ENCODE measurements at places on chromosomes 3 and 15. TPM values are rescaled to one million over a fixed set of nuclear protein-coding genes. Genes with fewer than 3 reads are reported as not detected.

DNA sequence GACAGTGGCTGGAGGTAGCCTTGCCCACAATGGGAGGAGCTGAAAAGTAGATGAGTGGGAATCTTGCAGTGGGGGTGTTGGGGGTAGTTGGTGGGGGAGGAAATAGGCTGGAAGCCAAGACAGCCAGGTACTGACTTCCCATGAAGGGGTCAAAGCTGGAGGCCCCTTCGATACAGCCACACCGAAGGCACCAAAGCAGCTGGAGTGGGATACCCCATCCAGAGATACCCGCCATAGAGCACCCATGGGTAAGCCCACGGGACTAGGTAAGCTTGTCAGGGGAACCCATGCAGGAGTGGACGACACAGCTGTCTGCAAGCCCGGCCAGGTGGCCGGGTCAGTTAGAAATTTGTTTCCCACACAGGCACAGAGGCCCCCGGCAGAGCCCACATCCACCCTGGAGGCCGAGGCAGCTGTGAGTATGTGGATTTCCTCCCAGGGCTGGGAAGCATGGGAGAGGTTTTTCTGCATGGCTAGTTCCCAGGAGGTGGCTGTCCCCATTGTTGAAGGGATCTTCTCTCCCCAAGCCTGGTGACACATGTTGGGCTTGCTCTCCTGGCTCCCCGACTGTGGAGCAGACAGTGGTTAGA, 28.6 kb downstream of the PRR23E start:
- no peak for DNase-seq

GRCh38 chr15:89630974-89631901, 24.0 kb downstream of the KIF7 start:
- no peak for DNase-seq

GRCh38 chr3:78906245-78906644, 861.6 kb downstream of the ROBO1 start:
- no peak for DNase-seq

DNA sequence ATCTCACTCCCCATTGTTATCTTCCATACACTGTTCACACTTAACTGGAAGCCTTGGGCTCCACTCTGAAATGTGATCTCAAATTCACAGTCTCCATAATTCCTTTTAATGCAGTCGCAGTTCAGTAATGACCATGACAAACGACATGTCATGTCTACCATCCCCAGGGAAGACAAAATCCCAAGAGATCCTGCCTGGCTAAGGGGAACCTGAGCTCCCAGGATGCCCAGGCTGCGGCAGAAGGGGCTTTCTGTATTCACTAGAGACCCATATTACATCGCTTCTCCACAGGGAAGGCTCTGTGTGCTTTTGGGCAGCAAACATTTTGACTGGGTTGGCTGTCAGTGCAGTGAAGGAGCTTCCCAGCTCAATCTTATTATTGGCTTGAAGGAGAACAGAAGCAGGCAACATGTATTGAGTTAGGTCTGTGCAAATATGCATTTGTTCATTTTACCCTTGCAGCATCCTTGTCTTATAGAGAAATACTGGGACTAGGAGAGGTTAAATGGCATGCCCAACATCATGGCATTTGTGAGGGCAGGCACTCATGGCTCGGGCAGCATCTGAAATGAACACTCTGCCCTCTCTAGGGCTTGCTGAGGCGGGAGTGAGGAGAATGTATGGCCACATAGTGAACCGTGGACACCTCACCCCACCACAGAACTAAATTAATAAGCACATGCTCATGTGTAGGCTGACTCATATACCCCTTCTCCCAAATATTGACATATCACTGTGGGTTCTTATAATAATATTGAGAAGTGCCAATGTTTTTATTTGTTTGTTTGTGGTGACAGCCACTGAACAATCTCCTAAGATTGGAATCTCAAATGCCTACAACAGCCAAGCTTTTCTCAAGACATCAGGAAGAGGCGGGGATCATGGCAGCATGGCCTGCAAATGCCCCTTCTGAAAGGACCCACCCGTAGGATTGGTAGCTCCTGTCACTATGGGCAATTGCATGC, 141.6 kb upstream of the FOXB1 start:
- DNase-seq = no peak

DNA sequence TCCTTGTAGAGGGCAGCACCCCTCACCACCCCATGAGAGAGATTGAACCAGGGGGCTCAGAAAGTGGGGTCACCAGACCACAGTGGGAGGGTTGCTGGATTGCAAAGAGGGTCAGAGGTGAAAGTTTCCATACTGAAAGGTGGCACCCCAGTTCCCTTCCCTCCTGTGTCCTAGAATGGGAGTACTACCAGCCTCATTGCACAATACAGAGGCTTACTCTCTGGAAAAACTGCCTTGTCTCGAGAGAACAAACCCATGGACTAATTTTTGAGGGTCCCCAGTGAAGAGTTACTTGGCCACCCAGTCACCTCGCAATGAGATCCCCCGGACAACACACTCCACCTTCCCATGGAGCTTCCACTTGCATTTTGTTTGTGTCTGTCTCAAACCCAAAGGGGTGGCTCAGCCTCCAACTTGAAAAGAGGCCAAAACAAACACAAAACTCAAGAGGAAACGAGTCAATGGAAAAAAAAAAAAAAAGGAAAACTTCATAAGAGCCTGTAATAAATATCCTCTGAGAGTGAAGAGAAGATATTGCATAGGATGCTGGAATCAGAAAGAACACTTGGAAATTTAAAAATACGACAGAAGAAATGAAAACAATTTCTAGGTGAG, 18.6 kb downstream of the MESP2 start:
- DNase-seq = no peak

DNA sequence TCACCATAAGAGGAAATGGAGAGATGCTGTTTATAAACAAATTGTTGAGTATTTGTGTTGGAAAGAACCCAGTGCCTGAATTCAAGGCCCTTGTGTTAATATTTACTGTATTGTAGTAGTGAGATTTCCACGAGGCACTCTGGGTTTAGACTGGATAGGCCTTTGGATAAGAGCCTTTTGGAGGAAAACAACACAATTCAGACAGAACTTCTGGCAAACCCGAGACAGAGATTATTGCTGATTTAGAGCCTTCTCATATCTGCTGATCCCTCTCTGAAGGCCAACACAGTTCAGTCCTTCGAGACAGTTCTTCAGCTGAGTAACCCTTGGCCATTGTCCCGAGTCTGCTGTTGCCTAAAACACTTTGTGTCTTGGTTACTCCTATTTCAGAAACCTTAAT, 55.7 kb downstream of the LMCD1 start:
- no peak for DNase-seq

GRCh38 chr15:80744826-80745225, 34.3 kb upstream of the CEMIP start:
- DNase-seq = no peak

- no peak for DNase-seq
These were observed 153.6 kb downstream of the TNIK start for GRCh38 chr3:171306631-171307030.

DNA sequence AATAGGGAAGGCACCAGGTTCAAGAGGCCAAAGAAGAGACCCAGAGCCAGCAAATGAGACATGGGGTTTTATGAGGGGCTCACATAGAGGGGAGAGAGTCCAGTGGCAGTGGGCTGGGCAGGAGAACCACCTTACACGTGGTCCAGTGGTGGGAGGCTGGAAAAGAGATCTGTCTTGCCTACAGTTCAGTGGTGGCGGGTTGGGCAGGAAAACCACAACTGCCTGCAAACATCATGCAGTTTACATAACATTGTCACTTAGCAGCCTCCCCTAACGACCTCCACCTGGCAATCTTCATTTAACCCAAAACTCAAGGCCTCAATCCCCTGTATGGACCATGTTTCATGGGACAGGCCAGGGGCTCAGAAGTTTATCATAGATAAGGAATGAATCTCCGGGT, 29.1 kb downstream of the CRYGS start:
- peak; percentile 75 for DNase-seq

DNA sequence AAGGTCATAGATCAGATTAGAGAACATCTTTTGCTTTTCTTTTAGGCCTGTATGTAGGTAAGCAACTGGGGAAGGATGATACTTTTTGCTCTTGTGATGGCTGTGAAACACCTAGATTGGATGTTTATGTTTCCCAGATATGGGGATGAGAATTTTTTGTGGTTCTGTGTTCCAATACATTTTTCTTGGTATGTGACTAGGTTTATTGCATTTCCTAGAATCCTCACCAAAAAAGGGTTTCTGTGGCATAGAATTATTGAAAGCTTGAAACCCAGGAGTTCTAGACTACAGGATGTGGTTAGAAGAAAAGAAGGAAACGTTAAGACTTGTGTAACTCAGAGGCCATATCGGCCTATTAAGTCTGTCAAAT, 25.8 kb downstream of the OXNAD1 start:
- DNase-seq = no peak

DNA sequence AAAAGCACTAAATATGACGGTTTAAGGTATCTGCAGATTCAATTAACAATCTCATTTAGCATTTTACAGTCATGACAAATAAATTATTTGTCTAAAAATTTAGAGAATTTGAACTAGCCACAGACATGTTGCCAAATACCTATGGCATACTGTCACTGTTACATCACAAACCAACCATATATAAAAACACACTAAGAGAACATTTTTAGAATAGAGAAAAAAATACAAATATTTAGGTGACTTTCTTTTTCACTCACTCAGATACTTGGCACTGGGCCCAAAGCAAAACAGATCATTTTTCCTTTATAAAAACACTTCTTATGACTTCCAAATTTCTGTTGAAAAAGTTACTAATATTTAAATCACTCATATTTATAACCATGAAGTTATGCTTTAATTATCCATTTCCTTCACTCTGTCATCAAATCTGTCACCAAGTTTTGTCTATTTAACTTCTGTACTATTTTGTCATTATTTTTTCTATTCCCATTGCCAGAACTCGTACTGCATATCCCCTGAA, 644.7 kb downstream of the OTOL1 start:
- DNase-seq = no peak

DNA sequence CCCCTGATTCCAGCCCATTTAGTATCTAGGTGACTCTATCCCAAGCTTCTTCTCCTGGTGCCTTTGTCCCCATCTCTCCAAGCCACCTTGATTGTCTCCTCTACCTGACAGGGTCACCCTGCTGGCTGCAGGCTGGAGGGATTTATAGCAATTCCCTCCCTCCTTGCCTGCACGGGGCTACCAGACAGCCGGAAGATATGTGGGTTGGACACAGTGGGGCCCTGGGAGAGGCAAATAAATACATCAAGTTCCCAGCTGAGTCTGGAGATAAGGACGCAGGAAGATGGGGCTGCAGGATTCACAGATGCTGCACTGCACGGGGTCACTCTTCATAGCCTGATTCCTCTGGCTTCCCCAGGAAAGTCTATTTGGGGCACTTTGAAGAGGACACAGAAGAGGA, 9.3 kb upstream of the ISLR2 start:
- no peak for DNase-seq

DNA sequence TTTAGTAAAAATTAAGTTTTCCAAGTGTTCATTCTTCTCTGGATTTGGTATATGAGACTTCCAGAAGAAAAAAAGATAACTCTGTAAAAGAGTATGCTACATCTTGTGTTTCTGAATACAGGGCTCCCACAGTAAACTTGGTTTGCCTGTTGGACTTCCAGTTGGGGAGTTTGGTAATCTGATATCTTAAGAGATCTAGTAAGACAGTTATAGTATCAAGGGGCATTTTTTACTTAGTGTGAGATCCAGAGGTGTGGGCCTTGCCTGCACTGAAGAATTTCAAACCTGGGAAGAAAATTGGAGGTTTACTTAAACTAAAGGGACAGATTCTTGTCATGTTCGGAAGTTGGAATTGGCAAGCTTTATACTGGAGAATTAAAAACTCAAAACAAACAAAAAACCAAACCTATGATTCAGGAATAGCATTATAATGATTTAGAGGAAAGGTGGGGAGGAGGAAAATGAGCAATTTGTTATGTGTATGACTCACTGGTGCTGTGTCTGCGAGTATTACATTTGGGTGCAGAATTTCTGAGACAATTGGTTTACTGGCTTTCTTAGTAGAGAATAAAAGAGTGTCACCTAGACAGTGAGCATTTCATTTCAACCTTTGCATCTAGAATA, 58.9 kb upstream of the ULK4 start:
- DNase-seq = no peak

DNA sequence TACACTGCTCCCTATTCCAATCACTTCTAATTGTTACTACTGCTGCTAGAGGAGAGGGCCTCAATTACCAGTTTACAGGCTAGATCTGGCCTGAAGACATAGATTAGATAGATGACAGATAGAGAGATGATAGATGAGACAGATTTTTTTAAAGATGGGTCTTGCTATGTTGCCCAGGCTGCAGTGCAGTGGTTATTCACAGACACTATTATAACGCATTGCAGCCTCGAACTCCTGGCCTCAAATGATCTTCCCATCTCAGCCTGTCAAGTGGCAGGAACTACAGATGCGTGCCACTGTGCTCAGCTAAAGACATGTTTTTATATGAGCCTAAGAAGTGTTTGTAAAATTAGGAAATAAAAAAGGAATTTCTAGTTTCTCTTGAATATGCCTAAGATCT, 6.2 kb downstream of the SLC33A1 start:
- DNase-seq = no peak

- no peak for DNase-seq
These were observed 11.8 kb upstream of the CCR8 start for GRCh38 chr3:39317571-39318169.

DNA sequence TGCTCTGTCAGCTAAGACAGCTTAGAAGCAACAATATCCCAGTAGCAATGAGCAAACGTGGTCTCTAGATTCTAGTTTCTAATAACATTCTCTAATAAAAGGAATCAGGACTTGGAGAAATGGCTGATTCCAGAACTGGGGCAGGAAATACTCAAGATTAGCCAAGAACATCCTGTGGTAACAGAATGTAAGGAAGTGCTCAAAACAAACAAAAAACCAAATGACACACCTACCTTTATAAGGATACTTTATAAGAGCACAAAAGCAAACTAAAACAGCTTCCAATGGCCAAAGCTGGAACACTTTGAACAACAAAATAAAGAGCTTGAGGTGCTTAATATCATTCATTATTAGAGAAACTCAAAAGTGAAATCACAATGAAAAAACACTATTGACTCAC, 33.1 kb upstream of the EIF5A2 start:
- DNase-seq = no peak

DNA sequence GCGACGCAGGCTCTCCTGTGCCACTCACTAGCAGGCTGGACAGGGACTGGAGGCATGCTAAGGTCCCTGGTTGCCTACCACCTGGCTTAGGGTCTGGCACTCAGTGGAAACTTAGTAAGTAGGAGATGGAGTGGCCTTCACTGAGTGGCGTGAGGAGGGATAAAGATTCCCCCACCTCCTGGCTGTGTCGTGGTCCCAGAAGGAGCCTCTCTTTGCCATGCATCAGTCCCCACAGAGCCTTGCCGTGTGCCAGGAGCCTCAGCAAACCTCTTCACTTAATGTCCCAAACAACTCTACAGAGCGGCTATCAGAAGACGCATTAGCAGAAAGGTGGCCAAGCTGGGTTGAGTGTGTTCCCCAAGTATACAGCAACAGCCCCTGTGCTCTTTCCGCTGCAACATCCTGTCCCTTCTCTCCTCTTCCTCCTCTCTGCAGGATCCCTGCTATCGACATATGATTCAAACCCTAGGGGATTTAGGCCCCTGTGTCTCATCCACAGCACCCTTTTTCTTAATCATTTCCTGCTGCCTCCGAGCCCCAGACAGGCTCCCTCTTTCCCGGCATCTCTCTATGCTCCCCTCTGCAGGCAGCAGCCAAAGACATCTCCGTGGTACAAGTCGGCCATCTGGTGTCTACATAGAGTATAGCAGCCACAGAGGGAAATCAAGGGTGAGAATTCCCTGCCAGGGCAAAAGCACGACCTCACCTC, 66.7 kb downstream of the SLC6A1 start:
- peak; percentile 45 for DNase-seq

DNAH12 gene
- total RNA-seq = 0.06 TPM

ZDHHC23 gene
- 3.0 TPM for total RNA-seq

COPS2 gene
- total RNA-seq = 53.3 TPM

C3orf62 gene
- 7.1 TPM for total RNA-seq

WNT5A gene
- total RNA-seq = not detected

CDCP1 gene
- 5.3 TPM for total RNA-seq

RASGRP1 gene
- total RNA-seq = 143 TPM

Data from activated CD8-positive, alpha-beta memory T cell treated with anti-CD3 and anti-CD28 coated beads, Interleukin-2, amount 10 ng/mL, durations not matched to agents 7 days and 5 days (primary cell).